ENCODE measurements at places on chromosomes 3 and 15.

GRCh38 chr3:34038131-34038530 lies 239.7 kb downstream of the PDCD6IP start:
- DNase-seq = no peak

GRCh38 chr15:29854413-29854812 lies 32.1 kb upstream of the TJP1 start:
- no peak for DNase-seq

DNA sequence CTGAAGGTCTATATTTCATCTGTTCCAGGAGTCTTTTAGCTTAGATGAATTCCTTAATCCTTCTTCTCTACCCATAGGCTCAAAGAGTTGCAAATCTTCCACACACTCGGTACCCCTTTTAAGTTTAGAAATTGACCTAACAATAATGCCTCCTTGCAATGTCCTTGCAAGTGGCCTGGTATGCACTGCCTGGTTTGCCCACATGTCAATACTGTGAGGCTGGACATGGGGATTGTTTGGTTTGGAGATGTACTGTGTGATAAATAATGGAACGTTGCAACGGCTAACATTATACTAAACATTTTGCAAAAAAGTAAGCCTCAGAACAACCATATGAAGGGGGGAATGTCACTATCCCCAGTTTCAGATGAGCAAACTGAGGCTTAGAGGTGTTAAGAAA lies 22.4 kb upstream of the TPM1 start:
- no peak for DNase-seq

GRCh38 chr3:119034256-119035013 lies at the start of gene IGSF11:
IGSF11 (minus strand) TSS chr3:119034846; CDS start chr3:119034582, 264 bp downstream.
- peak; percentile 83 for DNase-seq

DNA sequence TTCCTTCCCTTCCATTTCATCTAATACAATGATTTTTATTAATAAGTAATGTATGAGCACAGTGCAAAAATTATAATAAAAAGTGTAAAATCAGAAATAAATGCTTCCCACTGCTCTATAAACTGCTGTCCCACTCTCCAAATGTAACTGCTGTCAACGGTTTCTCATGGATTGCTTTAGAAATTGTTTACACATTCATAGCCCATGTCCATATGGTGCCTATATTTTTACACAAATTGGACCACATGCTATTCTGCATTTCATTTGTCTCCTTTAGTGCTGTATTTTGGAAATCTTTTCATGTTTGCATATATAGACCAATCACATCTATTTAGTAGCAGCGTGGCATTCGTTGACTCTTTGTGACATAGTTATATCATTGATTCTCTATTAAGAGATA lies 164.7 kb upstream of the SLCO3A1 start:
- DNase-seq = no peak

DNA sequence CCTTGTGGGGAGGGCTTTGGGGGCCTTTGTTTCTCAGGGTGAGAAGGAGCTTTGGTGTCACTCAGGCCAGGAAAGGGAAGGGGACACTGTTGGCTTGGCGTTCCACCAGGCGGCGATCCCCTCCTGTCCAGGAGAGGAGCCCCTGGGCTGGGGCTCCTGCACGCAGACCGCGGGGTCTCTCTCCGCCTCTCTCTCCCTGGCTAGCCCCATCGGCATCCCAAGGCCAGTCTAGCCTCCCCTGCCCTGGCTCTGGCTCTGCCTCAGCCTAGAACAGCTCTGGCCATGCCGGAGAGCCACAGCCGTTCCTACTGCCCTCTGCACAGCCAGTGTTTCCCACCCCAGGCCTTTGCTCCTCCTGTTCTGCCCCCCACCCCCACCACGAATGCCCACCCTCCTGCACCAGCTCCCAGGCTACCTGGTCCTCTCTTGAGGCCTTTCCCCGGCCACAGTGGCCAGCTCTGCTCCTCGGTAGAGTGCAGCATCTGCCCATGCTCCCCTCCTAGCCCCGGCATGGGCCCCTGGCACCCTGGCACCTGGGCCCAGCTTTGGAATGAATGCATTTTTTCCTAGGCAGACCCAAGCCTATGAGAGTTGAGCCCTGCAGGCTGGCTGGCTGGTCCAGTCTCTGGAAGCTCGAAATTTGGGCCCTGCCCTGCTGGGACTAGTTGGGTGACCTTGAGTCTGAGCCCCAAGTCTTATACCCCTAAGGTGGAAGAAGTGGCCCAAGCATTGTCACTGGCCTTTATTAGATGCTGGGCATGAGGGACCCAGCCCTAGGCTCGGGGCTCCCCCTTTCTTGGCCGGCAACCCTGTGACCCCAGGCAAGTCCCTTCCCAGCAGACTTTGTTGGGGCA lies 2.4 kb downstream of the PLXNA1 start:
- DNase-seq = no peak

DNA sequence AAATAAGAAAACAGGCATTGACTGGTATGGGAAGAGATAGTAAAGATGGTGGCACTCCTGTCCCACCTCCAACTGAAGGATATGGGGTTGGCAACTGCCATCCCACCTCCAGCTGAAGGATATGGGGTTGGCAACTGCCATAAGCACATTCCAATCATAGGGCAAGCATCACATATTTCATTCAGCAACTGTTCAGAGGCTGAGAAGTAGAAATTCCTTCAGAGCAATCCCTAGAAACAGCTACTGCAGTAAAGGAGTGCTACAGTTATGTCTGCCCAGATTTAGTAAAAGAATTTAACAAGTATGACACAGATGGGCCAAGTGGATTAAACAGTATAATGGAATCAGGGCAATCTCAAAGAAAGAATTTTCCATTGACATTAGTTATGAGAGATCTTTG lies 156.8 kb downstream of the IMPG2 start:
- DNase-seq = no peak

DNA sequence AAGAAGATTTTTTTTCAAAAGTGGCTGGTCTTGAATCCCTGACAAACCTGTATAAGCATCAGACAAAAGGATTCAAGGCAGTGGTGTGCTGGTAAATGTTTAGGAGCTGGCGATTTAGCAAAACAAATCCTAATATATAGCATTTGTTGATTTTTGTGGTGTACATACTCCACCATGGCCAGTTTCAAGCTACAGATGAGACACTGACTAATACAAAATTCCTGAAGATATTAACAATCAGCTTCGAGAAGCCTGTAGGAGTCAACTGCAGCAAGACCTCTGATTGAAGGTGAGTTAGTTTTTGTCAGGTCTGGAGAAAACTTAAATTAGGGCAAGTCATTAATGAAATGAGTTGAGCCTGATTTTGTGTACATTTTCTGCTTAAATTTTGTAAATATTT lies 6.7 kb downstream of the STRIT1 start:
- no peak for DNase-seq

DNA sequence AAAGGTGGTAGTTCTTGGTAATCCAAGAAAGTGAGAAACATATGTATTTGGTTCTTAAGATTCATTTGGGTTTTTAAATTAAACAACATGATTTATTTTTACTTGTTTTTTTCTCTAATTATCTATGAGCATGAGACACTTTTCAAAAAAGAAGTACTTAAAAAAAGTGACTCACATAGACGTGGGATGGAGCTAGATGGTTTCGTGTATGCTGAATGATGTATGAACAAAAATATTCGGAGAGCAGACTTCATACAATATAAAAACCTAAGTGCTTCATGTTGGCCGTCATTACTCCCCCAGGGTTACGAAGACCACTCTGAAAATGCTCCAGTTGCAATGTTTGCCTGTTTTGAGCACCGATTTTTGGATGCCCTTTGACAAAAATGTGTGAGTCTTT lies 90.9 kb downstream of the RORA start:
- no peak for DNase-seq

GRCh38 chr3:5699811-5700210 lies 512.3 kb downstream of the EDEM1 start:
- no peak for DNase-seq

- DNase-seq = no peak
Observed at GRCh38 chr3:10555263-10555662, 49.9 kb upstream of the ATP2B2 start.

DNA sequence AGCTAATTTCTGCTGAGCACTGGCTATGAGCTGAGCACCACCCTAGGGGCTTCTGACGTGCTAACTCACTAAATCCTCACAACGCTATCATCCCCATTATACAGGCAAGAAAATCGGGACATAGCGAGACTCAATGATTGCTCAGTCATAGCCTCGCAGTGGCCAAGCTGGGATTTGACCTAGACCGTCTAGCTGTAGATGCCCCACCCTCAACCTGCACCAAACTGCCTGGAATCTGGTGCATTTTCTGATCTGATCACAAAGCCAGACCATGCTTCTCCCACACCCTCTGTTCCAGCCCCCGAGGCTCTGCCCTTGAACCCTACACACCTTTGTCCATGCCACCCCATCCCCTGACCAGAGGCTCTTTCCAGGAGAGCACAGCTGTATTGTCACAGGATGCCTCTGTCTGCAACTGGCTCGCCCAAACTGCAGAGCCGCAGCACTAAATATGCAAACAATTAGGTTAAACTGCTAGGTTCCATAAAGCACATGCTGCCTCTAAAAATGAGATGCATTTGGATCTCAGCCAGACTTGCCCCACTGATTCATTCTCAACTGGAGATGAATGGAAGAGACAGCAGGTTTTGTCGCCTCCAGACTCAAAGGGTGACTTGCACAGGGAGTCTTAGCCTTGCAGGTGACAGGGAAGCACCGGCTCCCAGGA lies 95.2 kb downstream of the NUP210 start:
- no peak for DNase-seq

DNA sequence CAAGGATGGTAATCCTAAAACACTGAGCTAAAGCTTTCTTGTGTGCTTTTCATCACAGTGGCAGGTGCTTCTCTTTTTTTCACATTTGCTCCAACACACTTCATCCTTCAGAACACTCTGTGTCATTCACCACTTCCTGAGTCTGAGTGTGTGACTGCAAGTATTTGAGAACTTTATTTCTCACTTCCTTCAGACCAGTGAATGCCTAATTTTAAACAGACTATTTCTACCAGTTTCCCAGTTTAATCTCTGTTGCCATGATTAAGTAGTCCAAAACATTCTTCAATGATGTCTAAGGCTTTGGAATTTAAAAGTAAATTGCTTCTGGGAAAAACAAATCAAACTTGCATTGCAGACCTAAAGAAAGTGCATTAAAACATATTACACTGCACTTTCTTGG lies 541.2 kb downstream of the RBMS3 start:
- DNase-seq = no peak

DNA sequence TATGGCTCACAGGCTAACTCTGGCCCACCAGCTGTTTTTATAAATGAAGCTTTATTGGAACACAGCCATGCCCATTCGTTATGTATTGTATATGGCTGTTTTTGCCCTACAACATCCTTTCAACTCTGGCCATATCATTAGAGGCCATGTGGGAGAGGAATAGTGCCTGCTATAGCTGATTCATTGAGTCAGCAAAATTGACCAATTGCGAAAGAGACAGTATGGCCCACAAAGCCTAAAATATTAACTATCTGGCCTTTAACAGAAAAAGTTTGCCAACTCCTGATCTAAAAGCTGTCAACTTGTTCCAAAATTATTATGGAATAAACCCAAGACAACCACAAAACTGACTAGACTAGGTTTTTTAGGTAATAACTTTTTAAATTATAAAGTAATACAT lies 1.4 kb downstream of the NR1I2 start:
- no peak for DNase-seq

DNA sequence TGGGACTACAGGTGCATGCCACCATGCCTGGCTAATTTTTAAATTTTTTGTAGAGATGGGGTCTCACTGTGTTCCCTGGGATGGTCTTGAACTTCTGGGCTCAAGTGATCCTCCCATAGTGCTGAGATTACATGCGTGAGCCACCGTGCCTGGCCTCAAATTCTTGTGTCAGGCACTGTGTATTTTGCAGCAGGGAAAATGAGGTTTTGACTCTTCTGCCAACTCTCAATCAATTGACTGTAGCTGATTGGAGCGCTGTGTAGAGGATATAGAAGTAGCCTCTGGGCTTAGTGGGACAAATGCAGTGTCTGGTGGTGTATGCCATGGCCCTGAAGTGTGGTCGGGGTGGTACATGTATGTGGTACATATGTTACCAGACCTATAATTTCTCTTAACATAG lies 152.3 kb downstream of the FNDC3B start:
- no peak for DNase-seq

- DNase-seq = no peak
Observed at GRCh38 chr15:46918462-46919140, 798.7 kb upstream of the SEMA6D start.

- no peak for DNase-seq
Observed at GRCh38 chr3:99760031-99760430, 57.6 kb upstream of the CMSS1 start.
